Inflammatory macrophage treated with lipopolysaccharide for 4 hours (primary cell): ENCODE measurements at places on chromosomes 5 and 9.

DNA sequence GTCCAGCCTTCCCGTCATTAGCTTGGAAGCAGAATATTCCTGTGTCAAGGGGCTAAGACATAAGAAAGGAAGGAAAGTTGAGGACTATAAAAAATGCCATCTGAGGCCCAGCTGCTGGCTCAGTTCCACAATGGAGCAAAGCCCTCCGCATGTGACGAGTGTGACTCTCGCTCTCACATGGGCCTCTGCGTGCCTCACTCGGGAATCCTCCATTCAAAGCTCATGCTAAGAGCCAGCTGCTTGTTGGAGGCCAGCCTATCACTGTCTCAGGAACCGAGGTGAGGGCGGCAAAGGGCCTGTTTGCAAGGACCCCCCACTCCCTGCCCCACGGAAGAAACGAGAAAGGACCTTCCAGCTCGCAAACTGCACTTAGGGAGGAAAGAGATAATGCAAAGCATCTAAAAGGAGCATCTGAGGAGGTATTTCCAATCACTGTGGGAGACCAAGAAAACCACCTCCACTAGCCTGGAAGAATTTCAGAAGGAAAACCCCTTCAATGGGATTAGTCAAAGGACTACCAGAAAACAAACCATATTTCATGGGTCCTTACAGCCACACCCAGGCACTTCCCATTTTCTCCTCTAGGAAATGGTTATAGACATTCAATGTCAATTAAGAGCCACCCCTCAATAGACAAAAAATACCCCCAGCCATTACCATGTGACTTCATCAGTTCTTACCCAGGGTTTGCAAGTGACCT is 95.3 kb downstream of the PRRT1B start:
- peak; percentile 45 for DNase-seq

- DNase-seq, result no peak
Observed at GRCh38 chr5:82971901-82972300, 105.3 kb downstream of the TMEM167A start.

DNA sequence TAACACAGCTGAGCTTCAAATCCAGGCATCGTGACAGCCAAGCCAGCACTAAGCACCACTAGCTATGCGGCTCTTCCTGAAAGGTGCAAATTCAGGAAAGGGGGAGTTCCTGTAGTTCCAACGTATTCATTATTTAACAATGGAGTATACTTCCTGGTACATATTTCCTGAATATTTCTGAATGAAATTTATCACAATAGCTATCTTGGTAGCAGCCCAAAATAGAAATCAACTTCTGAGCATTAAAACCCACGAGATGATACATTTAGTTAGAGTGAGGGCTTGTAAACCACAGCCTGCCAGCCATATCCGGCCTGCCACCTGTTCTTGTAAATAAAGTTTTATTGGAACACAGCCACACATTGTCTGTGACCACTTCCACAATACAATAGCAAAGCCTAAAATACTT is 109.7 kb upstream of the RETREG1 start:
- DNase-seq, result no peak

- DNase-seq, result no peak
Observed at GRCh38 chr9:85038061-85038460, 368.5 kb downstream of the NTRK2 start.

- DNase-seq, result no peak
Observed at GRCh38 chr9:131405428-131405827, 11.5 kb downstream of the PRRC2B start.
